Glutamatergic neuron (in vitro differentiated cells): ENCODE measurements at places on chromosomes 12 and 14.

- H3K27ac ChIP-seq: no peak overlapping the region
- H3K27me3 ChIP-seq: no peaks in the 10 kb centered on the region
- DNase-seq: no peak
- H3K4me3 ChIP-seq: no peak overlapping the region
These were observed 772.5 kb downstream of the DIO2 start for GRCh38 chr14:79438696-79439342.

DNA sequence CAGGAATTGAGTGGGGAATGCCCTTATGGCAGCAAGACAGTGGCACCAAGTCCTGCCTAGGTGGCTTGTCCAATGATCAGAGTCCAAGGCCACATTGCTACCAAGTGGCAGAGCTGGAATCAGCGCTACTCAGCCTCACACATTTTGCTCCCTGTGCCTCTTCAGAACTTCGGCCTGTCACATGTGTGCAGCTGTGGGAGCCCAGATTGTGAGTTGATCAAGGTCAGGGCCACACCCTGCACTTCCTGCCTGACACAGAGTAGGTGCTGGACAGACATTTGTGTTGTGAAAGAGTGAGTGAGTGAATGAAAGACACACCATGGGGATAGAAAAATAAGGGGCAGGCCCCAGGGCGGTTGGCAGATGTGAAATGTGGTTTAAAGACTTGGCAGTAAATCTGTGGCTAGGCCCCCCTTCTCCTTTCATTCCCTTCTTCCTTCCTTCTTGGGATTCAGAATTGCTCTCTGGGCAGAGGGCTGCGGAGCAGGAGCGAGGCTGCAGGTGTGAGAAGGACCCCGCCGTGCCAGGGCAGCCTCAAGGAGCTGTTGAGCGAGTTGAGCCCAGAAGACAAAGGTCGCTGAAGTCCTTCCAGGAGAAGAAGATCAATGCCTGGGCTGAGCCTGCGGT is 83.5 kb downstream of the SLC25A47 start:
- H3K4me1 ChIP-seq: peaks cover 67% of the 10 kb centered on the region
- H3K27ac ChIP-seq: no peak overlapping the region
- peaks cover 3% of the 10 kb centered on the region for H3K27me3 ChIP-seq
- no peaks in the 10 kb centered on the region for H3K36me3 ChIP-seq

DNA sequence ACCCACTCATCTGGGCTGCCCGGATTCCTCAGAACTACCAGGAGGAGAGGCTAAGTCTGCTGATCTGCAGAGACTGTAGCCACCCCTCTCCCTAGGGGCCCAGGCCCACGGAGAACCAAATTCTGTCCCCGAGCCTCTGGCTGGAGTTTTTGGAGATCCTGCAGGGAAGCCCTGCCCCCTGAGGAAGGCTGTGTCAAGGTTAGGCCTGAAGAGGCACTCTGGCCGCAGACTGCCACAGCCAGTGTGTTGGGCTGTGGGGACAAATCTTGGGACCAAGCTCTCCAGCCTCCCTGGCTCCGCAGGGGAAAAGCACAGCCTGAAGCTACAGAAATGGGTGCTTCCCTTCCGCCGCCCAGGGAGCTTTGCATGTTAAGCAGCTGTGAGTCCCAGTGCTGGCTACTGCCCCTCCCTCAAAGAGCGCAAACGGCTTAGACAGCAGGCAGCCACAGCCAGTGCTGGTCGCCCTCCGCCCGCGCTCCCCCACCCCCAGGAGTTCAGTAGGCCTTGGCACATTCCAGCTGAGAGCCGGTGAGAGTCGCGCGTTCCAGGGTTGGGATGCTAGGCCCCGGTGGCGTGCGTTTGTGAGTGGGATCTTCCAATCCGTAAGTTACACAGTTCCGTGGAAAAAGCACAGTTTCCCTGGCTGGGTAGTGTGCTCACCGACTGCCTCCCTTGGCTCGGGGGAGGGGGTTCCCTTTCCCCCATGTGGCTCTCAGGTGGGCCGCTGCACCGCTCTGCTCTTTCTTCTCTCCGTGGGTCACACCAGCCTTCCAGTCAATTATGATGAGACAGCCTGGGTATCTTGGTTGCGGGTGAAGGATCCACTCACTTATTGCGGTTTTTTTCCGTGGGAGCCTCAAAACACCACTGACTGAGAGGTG is 13.2 kb downstream of the CLEC4E start:
- no peaks in the 10 kb centered on the region for H3K27me3 ChIP-seq
- H3K4me1 ChIP-seq: no peaks in the 10 kb centered on the region
- H3K27ac ChIP-seq: no peak overlapping the region

- DNase-seq: no peak
- H3K4me3 ChIP-seq: no peak overlapping the region
- no peak overlapping the region for H3K27ac ChIP-seq
- H3K4me1 ChIP-seq: peaks cover under 1% of the 10 kb centered on the region
- no peaks in the 10 kb centered on the region for H3K36me3 ChIP-seq
These were observed 226.3 kb downstream of the ERC1 start for GRCh38 chr12:1217191-1217949.

GRCh38 chr12:120798696-120799095 is 73.1 kb downstream of the ACADS start:
- no peak overlapping the region for H3K27ac ChIP-seq
- no peaks in the 10 kb centered on the region for H3K27me3 ChIP-seq
- peaks cover 24% of the 10 kb centered on the region for H3K36me3 ChIP-seq
- H3K4me1 ChIP-seq: peaks cover 8% of the 10 kb centered on the region

- peak within 1 kb of the TSS; percentile 89 for H3K4me3 ChIP-seq
- peak within 1 kb of the TSS; percentile 83 for H3K27ac ChIP-seq
- peaks cover 3% of the 10 kb centered on the region for H3K4me1 ChIP-seq
These were observed at the start of gene RIMBP2 for GRCh38 chr12:130715998-130716968. Gene RIMBP2, minus strand, starts transcription at chr12:130716299. Its CDS starts 237,286 bp downstream, at chr12:130479013.

DNA sequence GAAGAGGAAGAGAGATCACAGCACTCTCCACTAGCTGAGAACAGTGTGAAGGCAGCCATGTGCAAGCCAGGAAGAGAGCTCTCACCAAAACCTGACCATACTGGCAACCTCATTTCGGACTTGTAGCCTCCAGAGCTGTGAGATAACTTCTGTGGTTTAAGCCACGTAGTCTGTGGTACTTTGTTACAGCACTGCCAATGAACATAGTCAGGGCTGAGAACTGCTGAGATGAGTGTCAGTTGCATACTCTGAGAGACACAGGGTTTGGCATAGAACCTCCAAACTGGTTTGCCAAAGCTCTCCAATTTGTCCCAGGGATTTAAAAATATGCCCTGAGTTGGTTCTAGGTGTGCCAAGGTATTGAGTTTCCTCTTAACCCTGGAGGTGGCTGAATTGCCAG is 218.6 kb downstream of the ATP23 start:
- no peak overlapping the region for H3K4me3 ChIP-seq

DNA sequence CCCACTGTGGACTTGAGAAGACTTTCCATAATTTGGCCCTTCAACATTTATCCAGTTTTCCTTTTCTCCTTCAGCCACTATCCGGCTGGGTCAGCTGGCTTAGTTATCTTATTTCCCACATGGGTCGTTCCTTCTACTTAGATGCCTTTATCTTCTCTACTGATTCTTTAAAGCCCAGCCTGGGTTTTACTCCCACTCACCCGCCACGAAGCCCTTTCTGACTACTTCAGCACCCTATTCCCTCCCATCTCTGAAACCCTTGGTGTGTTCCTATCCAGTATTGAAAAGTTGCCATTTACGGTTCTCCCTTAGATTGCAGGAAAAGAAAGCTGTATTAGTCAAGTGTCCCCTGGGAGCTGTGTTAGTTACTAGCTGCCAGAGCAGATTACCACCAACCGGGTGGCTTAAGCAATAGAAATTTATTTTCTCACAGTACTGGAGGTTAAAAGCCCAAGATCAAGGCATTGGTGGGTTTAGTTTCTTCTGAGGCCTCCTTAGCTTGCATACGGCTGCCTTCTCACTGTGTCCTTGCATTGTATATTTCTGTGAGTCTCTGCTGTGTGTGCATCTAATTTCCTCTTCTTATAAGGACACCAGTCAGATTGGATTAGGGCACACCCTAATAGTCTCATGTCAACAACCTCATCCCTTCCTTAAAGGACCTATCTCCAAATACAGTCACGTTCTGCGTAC is 105.5 kb downstream of the GPATCH2L start:
- no peak for DNase-seq
- no peak overlapping the region for H3K4me3 ChIP-seq
- peak overlapping the region; percentile 24 for H3K27ac ChIP-seq
- peaks cover 2% of the 10 kb centered on the region for H3K27me3 ChIP-seq

DNA sequence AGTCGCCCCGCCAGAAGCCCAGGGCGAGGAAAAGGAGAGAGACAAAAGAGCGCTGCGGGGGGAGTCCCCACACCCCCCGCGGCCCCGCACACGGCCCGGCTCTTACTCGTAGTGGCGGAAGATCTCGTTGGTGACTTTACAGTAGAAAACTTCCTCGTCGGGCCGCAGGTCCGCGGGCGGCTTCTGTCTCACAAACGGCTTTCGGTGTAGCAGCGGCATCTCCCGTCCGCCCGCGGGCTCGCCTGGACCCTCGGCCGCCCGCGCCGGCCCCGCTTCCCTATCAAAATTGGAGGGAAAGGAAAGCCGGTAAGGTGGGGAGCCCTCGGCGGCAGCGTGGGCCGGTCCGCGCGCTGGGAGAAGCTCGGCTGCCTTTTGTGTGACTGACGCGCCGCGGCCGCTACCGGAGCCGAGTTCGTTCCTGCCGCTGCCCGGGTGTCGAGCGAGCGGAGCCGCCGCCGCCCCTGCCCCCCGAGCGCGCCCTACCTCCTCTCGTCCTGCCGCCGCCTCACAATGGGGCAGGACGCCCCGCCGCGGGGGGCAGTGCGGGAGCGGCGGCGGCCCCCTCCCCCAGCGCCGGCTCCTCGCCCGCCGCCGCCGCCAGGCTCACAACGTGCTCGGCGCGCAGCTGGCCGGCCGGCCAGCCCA is 652 bp downstream of the BAZ1A start:
- peaks cover 5% of the 10 kb centered on the region for H3K27me3 ChIP-seq
- H3K4me1 ChIP-seq: peaks cover 2% of the 10 kb centered on the region
- peak; percentile 63 for DNase-seq
- H3K4me3 ChIP-seq: peak overlapping the region; percentile 68
- no peaks in the 10 kb centered on the region for H3K36me3 ChIP-seq

DNA sequence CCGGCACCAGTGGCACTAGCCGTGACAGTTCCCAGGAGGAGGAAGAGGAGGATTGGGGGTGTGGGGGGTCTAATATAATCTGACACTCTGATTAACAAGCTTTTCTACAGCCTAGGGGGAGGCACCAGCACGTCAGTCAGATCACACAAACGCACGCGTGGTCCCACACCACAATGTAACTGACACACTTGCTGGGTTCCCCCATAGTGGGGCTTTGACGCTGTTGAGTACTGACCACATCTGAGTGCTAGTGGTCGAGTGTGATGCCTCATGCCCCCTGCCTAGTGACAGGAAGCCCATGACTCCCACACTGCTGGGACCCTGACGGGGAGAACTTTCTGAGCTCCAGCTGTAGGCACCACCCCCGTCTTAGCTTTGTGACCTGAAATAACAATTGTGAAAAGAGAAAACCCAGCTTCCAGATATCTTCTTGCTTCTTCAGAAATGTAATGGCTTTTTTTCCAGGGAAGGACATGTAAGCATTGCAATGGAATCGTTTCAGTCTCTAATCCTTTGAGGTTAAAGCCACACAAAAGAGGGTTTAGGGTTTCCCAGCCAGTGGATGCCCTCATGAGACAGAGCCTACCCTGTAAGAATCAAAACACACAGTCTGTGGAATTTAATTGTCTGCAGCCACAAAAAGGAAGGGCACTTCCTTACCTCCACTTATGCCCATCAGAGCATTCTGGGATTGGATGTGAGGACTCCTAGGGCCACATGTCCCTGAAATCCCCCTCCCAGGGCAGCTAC is 183.9 kb downstream of the PIWIL1 start:
- DNase-seq: no peak
- peaks cover 18% of the 10 kb centered on the region for H3K36me3 ChIP-seq
- peaks cover 3% of the 10 kb centered on the region for H3K4me1 ChIP-seq
- H3K4me3 ChIP-seq: no peak overlapping the region

- no peak overlapping the region for H3K27ac ChIP-seq
- H3K36me3 ChIP-seq: no peaks in the 10 kb centered on the region
- H3K4me1 ChIP-seq: peaks cover 8% of the 10 kb centered on the region
- H3K4me3 ChIP-seq: peak overlapping the region; percentile 3
- peaks cover 8% of the 10 kb centered on the region for H3K27me3 ChIP-seq
These were observed 2.3 kb downstream of the METTL1 start for GRCh38 chr12:57769594-57769993.

DNA sequence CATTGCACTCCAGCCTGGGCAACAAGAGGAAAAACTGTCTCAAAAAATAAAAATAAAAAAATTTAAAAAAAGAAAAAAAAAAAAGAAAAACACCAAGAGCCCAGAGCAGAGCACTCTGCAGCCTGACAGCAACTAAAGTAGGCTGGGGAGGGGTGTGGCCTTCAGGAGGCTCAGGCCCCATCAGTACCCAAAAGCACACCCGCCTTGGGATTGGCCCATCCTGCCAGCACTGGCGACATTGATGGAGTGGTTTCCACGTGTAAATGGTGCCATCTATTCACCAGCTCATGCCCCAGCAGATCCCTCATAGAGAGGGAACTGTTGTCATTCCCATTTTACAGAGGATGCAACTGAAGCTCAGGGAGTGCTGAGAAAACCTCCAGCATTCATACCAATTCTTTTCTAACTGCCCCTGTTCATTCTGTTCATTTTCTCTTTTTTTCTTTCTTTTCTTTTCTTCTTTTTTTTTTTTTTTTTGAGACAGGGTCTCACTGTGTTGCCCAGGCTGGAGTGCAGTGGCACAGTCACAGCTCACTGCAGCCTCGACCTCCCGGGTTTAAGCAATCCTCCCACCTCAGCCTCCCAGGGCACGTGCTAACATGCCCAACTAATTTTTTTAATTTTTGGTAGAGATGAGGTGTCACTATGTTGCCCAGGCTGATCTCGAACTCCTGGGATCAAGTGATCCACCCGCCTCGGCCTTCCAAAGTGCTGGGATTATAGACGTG is 89.3 kb downstream of the IRF2BPL start:
- H3K4me3 ChIP-seq: no peak overlapping the region
- peaks cover 39% of the 10 kb centered on the region for H3K4me1 ChIP-seq
- DNase-seq: no peak

GRCh38 chr12:119328111-119328510 is 6.4 kb upstream of the CCDC60 start:
- no peaks in the 10 kb centered on the region for H3K36me3 ChIP-seq
- DNase-seq: peak; percentile 66
- H3K27ac ChIP-seq: no peak overlapping the region
- H3K4me1 ChIP-seq: peaks cover 5% of the 10 kb centered on the region
- H3K27me3 ChIP-seq: peaks cover 2% of the 10 kb centered on the region

GRCh38 chr12:59372956-59373355 is 222.9 kb upstream of the SLC16A7 start:
- H3K4me3 ChIP-seq: no peak overlapping the region
- DNase-seq: peak; percentile 19
- no peaks in the 10 kb centered on the region for H3K4me1 ChIP-seq

- H3K36me3 ChIP-seq: no peaks in the 10 kb centered on the region
- no peak overlapping the region for H3K4me3 ChIP-seq
- H3K27ac ChIP-seq: no peak overlapping the region
- DNase-seq: no peak
- H3K4me1 ChIP-seq: peaks cover 24% of the 10 kb centered on the region
These were observed 120.4 kb downstream of the CALM1 start for GRCh38 chr14:90517076-90517841.

- H3K27ac ChIP-seq: no peak overlapping the region
- no peak for DNase-seq
- peaks cover 6% of the 10 kb centered on the region for H3K4me1 ChIP-seq
- H3K4me3 ChIP-seq: no peak overlapping the region
- H3K27me3 ChIP-seq: no peaks in the 10 kb centered on the region
These were observed 76.8 kb downstream of the SAMD4A start for GRCh38 chr14:54643696-54644176.
